ENCODE measurements at places on chromosomes 11 and 22.

DNA sequence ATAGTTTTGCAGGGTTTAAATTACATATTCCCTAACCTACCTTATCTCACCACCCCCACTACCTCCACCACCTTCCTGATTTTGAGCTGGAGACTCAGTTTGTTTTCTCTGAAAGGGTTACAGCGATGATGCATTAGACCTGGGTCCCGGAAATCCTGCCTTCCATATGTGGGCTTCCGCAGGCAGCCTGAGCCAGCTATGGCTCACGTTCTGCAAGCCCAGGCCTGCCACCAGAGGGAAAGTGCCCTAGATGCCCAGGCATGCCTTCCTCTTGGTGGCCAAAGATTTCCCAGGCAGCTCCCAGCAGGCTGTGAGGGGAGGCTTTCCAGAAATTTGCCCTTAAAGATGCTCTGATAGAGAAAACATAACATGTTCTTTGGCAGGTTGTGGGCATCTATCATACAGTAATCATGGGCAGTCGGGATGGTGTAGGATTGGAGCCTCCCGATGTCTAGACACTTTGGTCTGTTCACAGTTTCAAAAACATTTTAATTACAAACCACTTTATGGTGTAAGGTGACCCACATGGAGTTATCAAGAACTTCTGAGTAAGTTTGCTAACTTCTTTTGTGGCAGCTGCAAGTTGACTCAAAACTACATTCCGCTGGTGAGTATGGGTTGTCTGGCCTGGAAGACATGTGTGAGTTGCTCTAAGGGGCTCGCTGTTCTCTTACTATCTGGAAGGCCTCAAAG, 79.3 kb downstream of the MICAL2 start:
- DNase-seq: no peak

- no peak for DNase-seq
Measured at GRCh38 chr11:116955949-116956348, 118.5 kb upstream of the APOA1 start.

- no peak for DNase-seq
Measured at GRCh38 chr11:132196928-132197327, 826.5 kb downstream of the NTM start.

DNA sequence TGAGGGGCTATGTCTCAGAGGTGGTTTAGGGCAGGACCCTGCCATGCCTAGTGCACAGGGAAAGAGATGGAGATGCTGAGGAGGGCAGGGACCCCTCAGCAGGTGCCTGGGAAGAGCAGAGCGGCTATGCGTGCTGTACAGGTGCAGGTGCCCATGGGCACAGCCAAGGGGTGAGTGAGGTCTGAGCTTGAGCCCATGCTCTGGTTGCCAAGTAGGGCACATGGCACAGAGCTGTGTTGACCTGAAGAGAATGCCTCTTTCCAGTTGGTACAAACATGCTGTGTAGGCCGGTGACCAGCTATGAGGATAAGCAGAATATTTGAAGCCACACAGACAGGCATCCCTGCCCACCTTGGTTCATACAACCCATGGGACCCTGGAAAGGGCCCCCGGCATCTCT, 65.8 kb upstream of the NECTIN1 start:
- DNase-seq: no peak

Measured in naive B cell (primary cell).